ENCODE measurements at places on chromosomes 3 and 15.

GRCh38 chr3:51139616-51140015, 245.5 kb upstream of the MANF start:
- DNase-seq, result no peak

DNA sequence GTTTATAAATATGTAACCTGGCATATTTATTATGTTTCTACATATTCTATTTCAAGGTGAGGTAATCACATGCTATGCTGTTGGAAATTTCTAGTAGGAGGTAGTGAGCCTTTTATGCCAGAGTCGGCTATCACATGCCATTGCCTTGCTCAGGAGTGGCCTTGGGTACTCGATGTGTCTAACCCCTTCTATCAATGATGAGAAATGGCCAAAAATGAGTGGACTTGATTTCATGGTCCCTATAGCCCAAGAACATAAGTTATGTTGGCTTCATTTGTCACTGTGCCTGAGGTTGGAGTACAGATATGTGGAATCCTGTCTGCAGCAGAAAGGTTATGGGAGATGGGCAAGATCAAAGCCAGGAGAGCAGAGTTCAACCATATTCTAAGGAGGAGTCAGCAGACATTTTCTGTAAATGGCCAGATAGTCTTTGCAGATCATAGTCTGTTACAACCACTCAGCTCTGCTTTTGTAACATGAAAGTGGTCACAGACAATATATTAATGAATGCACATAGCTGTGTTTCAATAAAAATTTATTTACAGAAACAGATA, 554.4 kb downstream of the PDCD6IP start:
- no peak for DNase-seq

GRCh38 chr3:18900994-18901393, 247.3 kb upstream of the KCNH8 start:
- no peak for DNase-seq

DNA sequence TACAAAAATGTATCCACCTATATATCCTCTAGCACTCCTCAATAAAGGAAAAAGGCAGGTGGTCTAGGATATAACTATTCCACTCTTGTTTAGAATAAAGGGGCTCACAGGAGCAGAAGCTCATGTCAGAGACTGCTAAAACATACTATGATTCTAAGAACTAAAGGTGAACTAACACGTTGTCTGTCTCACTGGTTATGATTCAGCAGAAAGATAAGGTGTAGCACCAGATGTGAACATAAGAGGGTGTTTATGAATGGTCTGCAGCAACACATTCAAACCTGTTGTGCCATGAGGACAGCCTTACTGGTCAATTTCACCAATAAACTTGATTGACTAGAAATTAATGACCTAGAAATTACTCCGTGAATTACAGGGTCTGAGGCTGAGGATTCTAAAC, 4.6 kb downstream of the PEX11A start:
- DNase-seq, result no peak

DNA sequence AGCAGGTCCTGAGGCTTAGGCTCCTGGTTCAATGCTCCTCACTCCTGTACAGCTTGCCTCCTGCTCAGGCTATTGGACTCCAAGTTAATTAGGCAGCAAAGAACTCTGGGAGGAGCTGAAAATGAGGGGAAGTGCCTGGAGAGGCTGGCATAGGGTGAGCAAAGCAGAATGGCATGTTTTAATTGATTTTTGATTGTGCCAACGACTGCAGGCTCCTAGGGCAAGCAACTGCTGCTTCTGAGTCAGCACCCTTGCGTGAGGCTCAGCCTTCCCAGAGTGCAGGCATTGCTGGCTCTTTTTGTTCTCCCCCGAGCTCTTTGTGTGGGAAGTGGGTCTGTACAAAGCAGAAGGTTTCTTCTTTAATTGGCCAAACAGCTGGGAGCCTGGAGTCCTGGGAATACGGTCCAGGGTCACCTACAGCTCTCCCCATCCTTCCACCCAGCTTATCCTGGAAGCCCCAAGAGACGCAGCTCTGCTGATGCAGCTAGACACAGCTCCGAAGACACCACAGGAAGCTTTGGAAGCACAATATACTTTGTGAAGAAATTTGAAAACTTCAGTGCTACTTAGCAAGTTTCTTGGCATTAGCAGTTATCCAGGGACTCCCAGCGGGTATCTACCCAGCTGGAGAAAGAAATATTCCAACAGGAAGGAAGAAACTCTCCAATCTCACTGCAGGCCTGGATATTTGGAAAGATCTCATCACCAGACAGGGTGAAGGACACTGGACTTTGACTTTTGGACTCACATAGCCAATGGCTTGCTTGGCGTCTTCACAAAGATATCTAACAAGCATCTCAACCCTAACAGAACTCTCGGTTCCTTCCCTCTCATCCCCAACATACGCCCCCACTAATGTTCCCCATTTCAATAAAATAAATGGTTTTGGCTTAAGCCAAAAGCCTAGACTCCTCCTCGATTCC, 76.8 kb downstream of the BDH1 start:
- peak; percentile 50 for DNase-seq

DNA sequence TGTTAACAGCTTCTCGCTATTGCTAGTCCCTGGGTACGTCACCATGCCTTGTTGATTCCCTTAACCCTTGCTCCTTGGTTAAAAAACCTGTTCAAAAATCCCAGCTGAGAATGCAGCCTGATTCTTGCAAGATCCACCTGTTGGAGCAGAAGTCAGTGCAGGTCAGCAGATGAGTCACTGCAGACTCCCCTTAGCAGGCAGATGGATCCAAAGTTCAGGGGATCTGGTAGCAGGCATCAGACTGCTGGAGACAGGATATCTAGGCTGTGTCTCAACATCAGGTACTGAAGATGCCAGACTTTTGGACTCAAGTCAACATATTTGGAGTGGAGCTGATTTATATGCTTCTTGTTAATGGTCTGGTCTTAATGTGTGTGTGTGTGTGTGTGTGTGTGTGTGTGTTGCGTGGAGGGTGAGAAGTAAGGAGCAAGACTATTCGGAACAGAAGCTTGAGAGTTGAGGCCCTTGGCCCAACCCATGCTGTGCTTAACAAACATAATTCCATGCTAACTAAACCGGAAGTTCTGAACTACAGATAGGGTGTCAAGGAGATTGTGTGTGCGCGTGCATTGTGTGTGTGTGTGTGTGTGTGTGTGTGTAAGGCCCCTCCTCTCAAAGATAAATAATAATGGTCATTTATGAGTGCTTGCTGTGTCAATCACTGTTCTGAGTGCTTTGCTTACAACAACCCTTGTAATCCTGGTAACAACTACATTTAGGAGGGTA, 1.0 kb upstream of the C3orf52 start:
- DNase-seq, result no peak

GRCh38 chr3:105970283-105970682, 101.5 kb upstream of the CBLB start:
- DNase-seq, result peak; percentile 50

- DNase-seq, result no peak
Observed at GRCh38 chr3:141920701-141921100, 44.3 kb downstream of the ATP1B3 start.

GRCh38 chr15:44501768-44502366, 35.1 kb upstream of the EIF3J start:
- peak; percentile 61 for DNase-seq

DNA sequence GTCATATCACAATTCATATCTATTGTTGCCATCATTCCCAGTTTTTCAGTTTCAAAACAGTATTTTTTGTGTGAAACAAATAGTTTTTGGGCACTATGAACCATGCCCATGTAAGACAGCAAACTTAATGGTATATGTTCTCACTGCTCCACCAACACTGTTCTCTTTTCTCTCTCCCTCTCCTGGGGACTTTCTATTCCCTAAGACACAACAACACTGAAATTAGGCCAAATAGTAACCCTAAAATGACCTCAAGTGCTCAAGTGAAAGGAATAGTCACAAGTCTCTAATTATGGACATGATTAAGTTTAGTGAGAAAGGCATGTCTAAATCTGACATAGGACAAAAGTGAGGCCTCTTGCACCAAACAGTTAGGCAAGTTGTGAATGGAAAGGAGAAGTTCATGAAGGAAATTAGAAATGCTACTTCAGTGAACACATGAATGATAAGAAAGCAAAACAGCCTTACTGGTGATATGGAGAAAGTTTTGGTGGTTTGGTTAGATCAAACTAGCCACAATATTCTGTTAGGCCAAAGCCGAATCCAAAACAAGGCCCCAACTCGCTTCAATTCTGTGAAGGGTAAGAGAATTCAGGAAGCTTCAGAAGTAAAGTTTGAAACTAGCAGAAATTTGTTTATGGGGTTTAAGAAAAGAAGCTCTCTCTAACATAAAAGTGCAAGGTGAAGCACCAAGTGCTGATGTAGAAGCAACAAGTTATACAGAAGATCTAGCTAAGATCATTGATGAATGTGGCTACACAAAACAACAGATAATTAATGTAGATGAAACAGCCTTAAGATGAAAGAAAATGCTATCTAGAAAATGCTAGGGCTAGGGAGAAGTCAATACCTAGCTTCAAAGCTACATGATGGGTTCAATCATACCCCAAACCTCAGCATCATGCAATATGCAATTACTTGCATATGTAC, 104.2 kb downstream of the CBLB start:
- no peak for DNase-seq

GRCh38 chr15:100668348-100668745, 66.0 kb downstream of the ASB7 start:
- no peak for DNase-seq

DNA sequence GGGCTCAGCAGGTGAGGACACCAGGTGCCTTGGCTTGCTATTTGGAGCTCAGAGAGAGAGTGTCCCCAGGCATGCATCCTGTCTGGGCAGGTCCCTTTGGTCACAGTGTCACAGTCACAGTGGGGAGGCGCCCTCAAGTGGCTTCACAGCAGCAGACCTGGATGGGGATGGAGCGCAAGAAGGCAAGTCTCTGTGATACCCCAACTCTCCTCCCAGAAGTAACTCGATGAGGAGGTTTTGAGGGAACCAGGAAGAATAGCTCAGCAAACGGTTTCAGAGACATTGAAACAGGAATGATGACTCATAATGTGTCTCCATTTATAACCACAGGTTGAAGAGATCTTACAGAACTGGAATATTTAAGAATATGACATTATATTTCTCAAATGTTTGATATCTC, 66.5 kb upstream of the SH3GL3 start:
- peak; percentile 54 for DNase-seq

GRCh38 chr3:52463416-52463815, 8.0 kb downstream of the NISCH start:
- no peak for DNase-seq

DNA sequence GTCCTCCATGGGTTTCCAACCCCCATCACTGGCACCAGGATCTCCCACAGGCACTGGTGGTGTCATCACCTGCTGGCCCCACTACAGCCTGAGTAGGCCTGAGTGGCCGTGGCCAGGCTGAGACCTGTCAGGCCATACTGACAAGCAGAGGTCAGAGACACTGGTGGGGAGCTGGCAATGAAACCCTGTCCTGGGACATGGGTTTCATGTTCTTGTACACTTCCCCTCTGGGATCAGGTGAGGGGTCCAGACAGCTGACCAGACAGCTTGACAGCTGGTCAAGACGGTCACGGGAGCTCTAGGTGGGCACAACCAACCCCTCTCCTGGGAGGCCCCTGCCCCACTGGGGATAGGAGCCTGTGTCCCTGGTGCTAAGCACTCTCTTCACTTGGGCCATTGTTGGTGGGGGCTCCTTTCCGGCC, 13.1 kb downstream of the ZBTB47 start:
- no peak for DNase-seq

DNA sequence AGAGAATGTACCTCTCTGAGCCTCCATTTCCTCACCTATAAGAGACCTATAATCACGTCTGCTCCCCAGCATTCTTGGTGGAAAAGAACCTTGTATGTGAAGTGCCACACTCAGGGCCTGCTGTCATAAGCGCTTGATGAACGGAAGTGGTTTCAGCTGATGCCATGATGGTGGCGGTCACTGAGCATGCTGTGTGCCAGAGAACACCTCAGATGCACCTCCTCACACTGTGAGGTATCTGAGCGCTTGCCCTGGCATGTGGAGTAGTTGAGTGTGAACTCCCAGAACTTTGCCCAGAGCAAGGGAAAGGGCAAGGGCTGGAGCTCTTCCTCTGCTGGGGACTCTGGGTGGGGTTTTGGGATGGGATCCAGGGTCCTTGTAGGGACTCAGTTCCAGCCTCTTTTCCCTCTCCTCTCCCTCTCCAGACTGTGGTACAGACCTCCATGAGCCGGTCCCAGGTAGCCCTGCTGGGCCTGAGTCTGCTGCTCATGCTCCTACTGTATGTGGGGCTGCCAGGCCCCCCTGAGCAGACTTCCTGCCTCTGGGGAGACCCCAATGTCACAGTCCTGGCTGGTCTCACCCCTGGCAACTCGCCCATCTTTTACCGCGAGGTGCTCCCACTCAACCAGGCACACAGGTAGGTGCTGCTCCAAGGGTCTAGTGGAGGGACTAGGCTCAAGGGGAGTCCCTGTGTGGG, 2.7 kb downstream of the ABHD14A start:
- DNase-seq, result no peak

GRCh38 chr15:101391981-101392640, 97.1 kb upstream of the SNRPA1 start:
- no peak for DNase-seq

DNA sequence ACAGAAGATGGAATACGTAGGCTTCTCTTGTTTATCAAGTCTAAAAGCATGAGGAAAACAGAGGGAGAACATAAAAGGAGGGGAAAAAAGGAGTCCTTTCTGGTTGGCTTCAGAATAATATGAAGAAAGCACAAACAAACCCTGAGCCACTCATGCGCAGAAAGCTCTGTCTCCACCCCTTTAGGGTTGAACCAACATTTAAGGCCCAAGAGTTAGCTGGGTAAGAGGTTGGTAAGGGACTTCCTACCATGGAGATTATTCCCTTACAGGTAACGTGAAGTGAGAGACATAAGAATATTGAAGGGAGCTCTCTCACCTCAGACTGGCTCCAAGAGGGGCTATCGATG, 145.3 kb downstream of the RORA start:
- DNase-seq, result no peak

- DNase-seq, result no peak
Observed at GRCh38 chr15:47332481-47332880, 384.8 kb upstream of the SEMA6D start.

GRCh38 chr15:86163816-86164215, 84.1 kb downstream of the AGBL1 start:
- peak; percentile 7 for DNase-seq

DNA sequence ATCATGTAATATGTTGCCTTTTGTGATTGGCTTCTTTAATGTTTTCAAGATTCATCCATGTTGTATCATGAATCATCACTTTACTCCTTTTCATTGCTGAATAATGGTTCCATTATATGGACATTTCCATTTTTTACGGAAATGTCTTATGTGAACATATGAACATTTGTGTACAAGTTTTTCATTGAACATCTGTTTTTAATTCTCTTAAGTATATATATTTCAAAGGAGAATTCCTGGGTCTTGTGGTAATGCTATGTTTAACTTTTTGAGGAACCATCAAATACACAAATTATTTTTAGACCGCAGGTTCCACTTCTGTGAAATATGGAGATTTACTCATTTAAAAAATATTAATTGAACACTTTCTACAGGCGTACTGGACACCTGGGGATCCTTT, 85.7 kb downstream of the ARIH1 start:
- no peak for DNase-seq

- peak; percentile 34 for DNase-seq
Observed at GRCh38 chr15:76285241-76285825, 25.9 kb downstream of the ETFA start.

DNA sequence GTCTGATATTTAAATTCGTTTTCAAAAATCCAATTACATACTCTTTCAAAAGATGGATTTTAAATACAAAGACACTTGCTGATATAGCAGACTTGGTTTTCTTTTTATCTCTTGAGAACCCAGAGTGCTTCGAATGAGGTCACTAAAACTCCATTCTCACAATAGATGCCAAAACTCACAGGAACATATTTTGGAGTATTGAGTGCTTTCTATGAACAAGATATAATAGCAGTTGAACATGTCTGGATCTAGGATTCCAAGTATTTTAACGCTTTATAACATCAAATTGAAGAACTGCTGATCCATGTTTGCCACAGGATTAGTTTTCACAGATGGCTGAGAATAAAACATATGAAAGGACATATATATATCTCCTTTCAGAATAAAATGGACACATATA, 113.2 kb downstream of the SAMMSON start:
- DNase-seq, result no peak

All from AG08395 (cell line).